ENCODE measurements at places on chromosomes 2 and 18.

- no peak for DNase-seq
Observed at GRCh38 chr2:239177325-239177724, 223.5 kb downstream of the HDAC4 start.

DNA sequence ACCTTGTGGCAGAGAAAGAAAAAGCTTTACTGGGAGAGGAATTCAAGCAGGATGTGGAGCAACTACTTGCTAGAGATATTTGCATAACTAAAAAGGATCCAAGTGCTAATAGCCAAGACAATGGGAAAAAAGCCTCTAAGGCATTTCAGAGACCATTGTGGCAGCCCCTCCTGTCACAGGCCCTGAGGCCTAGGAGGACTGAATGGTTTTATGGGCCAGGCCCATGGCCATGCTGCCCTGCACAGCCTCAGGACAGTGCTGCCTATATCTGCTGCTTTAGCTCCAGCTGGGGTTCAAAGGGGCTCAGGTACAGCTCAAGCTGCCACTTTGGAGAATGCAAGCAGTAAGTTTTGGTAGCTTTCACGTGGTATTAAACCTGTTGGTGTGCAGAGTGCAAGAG lies 17.1 kb upstream of the MRPS5 start:
- DNase-seq, result no peak

GRCh38 chr2:205495819-205496218 lies 186.5 kb upstream of the NRP2 start:
- DNase-seq, result no peak

DNA sequence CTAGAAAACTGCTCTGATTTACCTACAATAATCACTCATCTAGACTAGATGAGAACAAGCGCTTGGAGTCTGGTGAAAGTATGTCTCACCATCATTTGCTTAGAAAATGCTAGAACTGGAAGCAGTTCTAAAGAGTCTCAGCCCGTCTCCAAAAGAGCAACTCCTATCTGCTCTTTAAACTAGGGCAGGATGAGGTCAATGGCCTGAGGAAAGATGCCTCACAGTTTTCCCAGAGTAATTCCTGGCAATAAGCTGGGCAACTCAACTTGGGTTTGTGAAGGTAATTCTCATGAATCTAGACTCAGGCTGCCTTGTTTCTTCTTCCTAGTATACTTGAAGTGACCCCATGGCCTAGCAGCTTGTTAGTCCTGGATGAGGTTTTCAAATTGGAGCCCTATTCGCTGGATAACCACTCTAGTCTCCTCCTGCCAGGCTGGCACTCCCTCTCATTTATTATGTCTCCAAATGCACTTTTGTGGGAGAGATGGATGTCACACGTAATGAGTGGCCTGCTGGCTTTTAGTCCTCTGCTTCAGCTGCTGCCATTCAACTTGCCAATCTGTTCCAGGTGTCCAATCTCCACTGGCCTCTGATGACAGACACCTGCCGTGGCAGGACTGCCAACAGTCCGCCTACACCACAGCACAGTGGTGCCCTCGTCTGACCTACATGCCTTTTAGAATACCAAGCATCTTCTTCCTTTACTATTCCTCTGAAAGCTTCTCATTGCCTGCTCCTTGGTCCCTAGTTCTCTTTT lies 80.9 kb downstream of the CABYR start:
- no peak for DNase-seq

DNA sequence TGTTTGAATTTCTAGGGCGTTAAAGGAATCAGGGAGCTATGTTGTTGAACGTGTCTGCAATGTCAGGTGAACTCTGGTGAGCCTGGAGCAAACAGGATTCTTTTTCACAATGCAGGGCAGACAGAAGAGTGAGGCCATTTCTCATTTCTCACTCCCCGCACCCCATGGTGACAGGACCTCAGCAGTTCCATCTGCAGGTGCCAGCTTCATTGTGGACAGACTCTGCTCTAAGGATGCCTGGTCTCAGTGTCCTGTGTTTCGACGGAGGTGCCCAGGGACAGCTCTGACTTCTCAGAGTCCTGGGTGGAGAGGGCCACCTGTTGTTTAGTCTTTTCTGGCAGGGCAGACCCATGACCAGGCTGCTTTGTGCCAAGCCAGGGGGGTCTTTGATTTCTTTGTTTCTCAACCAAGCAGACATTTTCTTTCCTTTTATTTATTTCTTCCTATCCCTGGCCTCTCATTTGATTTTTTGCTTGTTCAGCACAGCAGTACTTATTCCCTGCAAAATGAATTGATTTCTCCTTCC lies 201.5 kb downstream of the RNF144A start:
- no peak for DNase-seq

DNA sequence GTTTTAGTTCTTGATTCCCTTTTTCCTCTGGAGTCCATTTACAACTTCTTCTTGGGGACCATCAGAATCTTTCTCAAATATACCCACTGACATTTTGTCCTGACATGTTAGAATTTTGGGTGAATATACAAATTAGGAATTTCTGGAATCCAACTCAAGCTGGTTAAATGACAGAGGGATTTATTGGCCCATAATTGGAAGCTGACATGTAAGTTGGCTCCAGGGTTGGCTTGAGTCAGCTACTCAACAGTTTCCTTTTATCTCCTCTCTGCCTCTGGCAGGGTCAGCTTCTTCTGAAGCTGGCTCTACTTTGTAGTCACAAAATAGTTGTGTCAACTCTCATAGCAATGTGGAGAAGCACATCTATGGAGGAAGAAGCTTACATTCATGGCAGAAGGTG lies 36.6 kb upstream of the PPP1R1C start:
- DNase-seq, result no peak

- DNase-seq, result no peak
Observed at GRCh38 chr2:36547906-36548305, 50.1 kb downstream of the FEZ2 start.

GRCh38 chr2:46538393-46538792 lies 59.0 kb downstream of the TMEM247 start:
- no peak for DNase-seq

GRCh38 chr2:225763711-225764110 lies 364.2 kb downstream of the NYAP2 start:
- no peak for DNase-seq

DNA sequence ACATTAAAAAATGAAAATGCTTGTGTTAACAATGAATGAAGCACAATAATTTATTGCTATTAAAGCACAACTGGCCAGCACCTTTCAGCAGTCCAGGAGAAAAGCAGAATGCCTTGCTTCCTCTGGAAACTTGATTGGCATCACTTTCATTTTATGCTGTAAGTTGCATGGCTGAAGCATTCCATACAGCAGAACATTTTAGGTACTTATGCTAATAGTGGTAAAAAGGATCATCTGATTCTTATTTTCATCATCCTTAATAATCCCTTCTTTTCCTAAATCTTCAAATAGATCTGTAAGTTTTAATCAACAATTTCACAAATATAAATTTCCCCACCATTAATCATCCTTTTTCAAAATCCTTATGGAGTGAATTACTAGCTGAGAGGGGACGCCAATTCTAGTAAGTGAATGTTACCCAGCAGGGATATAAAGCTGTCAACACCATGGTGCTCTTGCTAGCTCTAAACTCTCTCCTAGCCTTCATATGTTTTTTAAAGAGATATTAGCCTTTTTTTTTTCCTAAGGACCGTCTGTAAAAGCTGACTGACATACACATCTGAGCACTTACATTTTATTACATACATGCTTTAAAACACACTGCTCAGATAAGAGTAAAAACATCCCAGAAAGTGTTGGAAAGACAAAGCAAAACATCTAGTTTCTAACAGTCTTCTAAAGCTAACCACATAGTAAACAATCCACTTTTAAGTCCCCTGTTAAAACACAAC lies 5.3 kb downstream of the SATB2 start:
- no peak for DNase-seq

DNA sequence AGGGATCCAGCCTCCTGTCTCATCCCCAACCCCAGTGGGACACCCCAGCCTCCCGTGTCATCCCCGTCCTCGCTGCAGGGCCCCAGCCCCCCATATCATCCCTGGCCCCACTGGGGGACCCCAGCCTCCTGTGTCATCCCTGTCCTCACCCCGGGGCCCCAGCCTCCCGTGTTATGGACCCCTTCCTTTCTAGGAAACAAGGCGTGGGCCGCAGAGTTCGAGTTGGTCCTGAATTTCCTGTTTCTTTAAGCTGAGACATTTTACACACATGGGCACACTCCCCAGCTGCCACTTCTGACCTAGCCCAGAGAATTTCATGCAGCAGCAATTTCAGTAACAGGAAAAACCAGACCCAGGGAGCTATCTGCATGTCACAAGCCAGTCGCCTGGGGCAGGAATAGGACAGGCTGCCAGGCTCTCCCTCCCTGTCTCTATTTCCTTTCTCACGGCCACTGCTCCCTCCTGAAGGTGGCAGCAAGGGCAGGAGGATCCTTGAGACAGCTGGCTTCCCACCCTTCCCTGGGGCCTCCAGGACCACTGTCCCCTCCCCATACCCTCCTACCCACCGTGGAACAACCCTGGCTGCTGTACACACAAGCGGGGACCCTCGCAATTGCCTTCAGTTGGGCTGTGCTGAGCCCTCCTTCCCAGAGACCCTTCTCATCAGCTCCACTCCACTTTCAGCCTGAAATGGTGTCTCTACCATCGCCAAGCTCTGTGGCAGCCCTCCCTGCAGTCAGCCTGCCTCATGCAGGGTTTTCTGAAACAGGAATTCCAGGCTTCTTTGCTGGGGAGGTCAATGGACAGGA lies 141.9 kb upstream of the ID2 start:
- no peak for DNase-seq

GRCh38 chr2:64143169-64144056 lies 807 bp downstream of the PELI1 start:
- peak; percentile 5 for DNase-seq

DNA sequence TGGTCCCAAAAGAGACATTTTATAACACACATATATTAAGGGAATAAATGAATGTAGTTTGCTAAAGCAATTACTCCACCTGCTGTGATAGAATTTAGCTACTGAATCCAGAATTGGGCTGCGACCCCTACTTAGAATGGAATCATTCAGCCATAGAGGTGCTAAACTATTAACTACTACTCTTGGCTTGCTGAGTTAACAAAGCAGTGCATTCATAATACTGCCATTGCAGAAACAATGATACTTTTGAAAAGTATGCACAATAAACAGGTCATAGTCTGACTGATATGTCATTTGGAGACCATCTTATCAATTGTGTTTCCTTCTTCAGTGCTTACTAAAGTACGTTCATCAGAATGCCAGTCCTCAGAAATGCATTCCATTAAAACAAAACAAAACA lies 273.6 kb downstream of the PIEZO2 start:
- no peak for DNase-seq

GRCh38 chr2:173986805-173987204 lies 21.6 kb upstream of the SP3 start:
- no peak for DNase-seq

DNA sequence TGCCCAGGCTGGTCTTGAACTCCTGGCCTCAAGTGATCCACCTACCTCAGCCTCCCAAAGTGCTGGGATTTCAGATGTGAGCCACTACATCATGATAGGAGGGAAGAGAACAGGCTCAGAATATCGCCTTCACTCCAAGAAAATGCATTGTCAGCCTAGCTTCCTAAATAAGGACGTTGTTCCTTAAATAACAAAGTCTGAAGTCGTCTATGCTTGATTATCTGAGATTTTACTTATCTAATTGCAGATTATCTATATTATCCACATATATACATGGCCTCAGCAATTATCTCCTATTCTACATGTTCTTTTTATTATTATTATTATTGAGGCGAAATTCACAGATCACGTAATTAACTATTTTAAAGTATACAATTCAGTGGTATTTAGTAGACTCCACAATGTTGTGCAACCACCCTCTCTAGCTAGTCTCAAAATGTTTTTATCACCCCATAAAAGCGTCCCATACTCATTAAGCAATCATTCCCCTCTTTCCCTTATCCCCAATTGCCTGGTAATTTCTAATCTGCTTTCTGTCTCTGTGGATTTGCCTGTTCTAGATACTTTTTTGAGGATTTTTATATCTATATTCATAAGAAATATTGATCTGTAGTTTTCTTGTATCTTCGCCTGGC lies 95.1 kb upstream of the RFX8 start:
- no peak for DNase-seq

- DNase-seq, result no peak
Observed at GRCh38 chr2:43267381-43267780, 41.0 kb upstream of the ZFP36L2 start.

DNA sequence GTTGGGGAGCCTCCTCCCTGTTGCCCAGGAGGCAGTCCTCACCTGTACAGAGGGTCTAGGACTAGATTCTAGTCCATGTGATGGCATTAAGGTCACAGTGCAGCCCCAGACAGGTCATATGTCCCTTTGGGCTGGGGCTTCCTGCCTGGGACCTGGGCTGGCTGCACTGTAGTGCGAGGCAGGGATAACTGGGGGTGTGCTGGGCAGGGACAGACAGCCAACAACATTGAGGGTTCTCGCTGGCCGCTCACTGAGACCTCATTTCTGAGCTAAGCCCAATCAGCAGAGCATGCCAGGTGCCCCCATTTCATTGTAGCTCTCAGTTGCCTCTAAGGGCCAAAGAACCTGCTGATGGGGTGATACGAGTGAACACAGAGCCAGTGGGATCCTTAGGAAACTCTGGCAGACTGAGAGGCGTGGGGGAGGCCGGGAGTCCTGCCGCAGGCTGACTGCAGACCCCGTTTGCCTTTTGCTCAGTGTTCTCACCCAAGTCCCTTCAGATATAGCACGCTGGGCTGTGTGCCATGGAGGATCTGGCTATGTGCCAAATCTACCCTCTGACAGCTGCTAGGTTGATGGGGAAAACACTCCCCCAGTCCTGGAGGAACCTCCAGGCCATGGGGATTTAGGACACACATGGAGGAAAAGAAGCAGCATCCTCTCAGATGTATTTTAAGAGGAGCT lies 51.9 kb downstream of the DYSF start:
- no peak for DNase-seq

DNA sequence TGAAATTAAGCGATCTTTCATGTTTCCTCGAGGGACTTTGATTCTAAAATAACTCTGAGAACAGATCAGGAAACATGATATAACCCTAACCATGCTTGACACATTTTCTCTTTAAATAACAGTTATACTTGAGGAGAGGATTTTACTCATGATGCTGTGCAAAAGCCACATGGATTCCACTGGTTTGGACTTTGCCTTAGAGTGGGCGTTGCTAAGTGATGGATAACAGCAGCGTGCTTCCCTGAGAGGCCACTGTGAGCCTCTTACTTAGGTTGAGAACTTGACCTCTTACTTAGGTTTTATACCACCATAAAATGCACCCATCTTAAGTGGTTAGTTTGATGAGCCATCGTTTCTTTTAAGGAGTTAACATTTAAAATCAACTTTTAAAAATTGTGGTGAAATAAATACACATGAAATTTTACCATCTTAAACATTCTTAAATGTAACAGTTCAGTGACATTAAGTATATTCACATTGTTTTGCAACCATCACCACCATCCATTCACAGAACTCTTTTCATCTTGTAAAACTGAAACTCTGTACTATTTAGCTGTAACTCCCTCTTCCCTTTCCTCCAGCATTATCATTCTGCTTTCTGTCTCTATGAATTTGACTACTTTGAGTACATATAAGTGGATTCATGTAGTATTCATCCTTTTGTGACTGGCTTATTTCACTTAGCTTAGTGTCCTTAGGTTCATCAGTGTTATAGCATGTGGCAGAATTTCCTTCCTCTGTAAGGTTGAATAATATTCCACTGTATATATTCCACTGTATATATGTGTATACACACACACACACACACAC lies 22.6 kb downstream of the ANXA4 start:
- DNase-seq, result no peak

Measured in CD8-positive, alpha-beta memory T cell (primary cell).